Aorta (tissue), 5 donors: ENCODE measurements at places on chromosomes 1 and 21. TPM values are rescaled to one million over a fixed set of nuclear protein-coding genes. Genes with fewer than 3 reads are reported as not detected.

DNA sequence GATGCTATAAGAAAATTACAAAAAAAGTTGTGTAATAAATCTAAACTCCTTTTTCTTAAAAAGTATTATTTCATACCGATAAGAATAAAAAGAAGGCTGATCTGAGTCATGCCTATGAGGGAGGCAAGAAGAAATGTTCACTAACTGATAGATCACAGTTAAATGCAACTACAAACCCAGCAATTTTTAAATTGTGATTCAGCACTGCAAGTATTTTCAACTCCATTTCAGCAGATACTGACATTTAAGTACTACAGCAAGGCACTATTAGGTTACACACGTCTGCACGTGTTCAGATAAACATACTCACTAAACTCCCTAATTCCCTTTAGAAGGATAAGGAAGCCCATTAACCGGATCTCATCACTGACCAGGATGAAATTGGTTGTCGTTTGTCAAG is 213.3 kb upstream of the ZRANB2 start:
- no peaks in the 10 kb centered on the region for H3K36me3 ChIP-seq
- no peak overlapping the region for H3K4me3 ChIP-seq
- H3K4me1 ChIP-seq = no peaks in the 10 kb centered on the region
- no peak for DNase-seq

DNA sequence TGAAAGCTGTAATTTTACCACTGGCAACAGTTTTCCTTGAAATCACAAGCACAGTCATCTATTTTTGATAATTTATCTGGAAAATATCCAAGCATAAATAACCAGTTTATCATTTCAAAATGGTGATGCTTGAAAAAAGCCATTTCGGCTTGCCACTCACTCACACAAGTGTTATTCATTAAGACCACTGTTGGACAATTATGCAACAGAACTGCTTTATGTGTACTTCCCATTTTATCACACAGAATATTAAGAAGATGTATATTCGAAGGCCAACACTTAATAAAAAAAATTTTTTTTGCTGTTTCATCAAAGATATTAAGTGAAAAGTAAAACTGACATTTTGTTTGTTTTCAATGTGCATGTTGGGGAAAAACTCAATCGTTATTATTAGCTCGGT is 62.3 kb downstream of the EIF4G3 start:
- no peak overlapping the region for H3K4me3 ChIP-seq
- no peaks in the 10 kb centered on the region for H3K36me3 ChIP-seq
- no peak for DNase-seq
- H3K27ac ChIP-seq = no peak overlapping the region
- no peaks in the 10 kb centered on the region for H3K4me1 ChIP-seq

DNA sequence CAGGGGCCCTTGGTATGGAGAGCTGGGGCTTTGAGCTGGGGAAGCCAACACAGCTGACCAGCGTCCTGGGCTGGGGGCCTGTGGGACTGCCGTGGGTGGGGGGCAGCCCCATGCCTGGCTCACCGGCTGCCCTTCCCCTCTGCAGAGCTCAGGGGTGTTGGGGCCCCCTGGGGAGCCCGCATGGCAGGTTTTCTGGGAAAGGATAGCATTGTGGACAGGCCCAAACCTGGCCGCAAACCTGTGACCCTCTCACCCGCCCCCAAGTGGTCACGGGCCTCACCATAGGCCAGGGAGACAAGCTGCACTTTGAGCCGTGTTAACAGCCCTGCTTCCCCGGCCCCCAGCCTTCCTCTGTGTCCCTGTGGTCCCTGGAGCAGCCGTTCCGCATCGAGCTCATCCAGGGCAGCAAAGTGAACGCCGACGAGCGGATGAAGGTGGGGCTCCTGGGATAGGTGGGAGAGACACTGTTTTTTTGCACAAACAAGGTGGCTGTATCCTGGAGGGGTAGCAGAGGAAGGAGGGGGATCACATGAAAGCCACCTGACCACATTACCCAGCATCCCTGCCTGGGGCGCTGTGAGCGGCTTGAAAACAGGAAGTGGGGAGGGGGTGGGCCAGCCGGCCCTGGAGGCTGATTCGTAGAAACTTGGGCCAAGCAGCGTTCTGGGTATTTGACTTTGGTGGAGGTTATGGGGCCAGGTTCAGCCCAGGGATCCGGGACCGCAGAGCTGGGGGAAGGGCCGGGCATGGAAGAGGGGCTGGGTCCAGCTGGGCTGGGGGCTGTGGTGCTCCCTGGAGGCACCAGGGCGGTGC is 65.9 kb downstream of the PIK3CD start:
- DNase-seq = peak; percentile 88
- no peaks in the 10 kb centered on the region for H3K27me3 ChIP-seq
- H3K36me3 ChIP-seq = no peaks in the 10 kb centered on the region
- H3K4me1 ChIP-seq = no peaks in the 10 kb centered on the region
- H3K4me3 ChIP-seq = no peak overlapping the region
- no peak overlapping the region for H3K27ac ChIP-seq

- DNase-seq = no peak
- no peak overlapping the region for H3K4me3 ChIP-seq
- H3K27me3 ChIP-seq = no peaks in the 10 kb centered on the region
- no peak overlapping the region for H3K27ac ChIP-seq
- H3K4me1 ChIP-seq = no peaks in the 10 kb centered on the region
Measured at GRCh38 chr1:163768576-163768975, 446.8 kb downstream of the NUF2 start.

DNA sequence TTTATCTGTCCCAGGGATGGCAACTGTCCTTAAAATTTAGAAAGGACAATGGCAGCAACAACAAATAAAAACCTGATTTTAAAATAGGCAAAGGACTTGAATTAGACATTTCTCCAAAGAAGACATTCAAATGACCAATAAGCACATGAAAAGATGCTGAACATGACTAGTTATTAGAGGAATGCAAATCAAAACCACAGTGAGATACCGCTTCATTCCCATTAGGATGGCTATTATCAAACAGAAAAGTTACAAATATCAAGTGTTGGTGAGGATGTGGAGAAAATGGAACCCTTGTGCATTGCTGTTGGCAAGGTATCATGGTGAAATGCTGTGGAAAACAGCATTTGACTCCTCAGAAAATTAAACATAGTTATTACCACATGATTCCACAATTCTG is 120.7 kb downstream of the CRB1 start:
- H3K27ac ChIP-seq = no peak overlapping the region
- no peaks in the 10 kb centered on the region for H3K36me3 ChIP-seq
- H3K4me3 ChIP-seq = no peak overlapping the region
- no peaks in the 10 kb centered on the region for H3K4me1 ChIP-seq

DNA sequence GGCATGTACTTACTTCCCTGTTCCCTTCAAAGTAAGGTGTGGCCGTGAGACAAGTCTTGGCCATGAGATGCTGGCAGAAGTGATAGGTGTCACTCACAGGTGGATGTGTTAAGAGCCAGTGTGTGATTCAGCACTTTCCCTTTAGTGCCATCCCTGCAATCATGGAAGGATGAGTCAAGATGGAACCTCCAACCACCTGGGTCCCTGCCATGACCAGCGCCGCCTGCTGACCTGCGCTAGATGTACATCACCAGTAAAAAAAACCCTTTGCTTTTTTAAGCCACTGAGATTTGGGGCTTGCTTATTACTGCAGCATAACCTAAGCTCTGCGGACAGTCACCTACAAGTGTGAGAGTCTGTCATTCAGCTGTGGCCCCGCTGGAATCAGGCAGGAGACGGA is 71.7 kb downstream of the TOMM20 start:
- no peaks in the 10 kb centered on the region for H3K4me1 ChIP-seq
- H3K27ac ChIP-seq = no peak overlapping the region
- H3K4me3 ChIP-seq = no peak overlapping the region
- H3K27me3 ChIP-seq = no peaks in the 10 kb centered on the region

DNA sequence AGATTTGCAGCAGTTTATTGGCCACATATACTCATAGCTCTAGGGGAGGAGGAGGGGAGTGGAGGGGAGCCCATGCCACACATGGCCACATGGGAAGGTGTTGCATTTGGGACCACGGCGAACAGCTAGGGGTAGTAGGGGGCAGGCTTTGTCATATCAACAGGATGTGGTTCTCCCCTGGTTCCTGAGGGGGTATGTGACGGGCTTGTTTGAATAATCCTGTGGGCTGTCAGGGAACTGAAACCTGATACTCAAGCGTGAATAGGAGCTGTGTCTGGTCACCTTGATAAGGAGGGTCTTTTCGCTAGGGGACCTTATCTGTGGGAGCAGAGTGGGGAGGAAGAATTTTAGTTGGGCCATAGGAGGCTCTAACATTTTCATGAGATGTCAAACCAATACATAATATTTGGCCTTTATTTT is 264.7 kb downstream of the CTH start:
- no peaks in the 10 kb centered on the region for H3K27me3 ChIP-seq
- H3K4me3 ChIP-seq = no peak overlapping the region
- DNase-seq = no peak
- H3K27ac ChIP-seq = no peak overlapping the region
- no peaks in the 10 kb centered on the region for H3K4me1 ChIP-seq
- no peaks in the 10 kb centered on the region for H3K36me3 ChIP-seq

DNA sequence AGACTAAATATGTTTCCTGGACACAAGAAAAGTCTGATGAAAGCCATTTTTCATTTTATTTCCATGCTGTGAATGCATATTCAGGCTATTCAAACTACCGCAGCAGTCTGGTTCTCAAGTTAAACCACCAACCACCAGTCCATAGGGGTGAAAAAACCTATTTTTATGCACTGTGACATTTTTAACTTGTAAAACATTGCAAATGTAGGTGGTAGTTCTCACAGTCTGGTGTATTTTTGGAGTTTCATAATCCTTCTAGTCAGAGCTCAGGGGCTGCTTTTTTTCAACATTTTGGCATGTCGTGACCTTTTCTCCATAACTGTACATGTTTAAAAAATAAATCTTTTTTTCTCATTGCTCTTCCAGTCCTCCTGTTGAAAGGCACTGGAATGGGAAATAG is 907.6 kb upstream of the ADGRL2 start:
- H3K4me3 ChIP-seq = no peak overlapping the region
- no peaks in the 10 kb centered on the region for H3K36me3 ChIP-seq

- H3K27ac ChIP-seq = no peak overlapping the region
- no peaks in the 10 kb centered on the region for H3K36me3 ChIP-seq
- peaks cover 4% of the 10 kb centered on the region for H3K4me1 ChIP-seq
- H3K27me3 ChIP-seq = no peaks in the 10 kb centered on the region
- no peak for DNase-seq
- H3K4me3 ChIP-seq = no peak overlapping the region
Measured at GRCh38 chr21:26819740-26820324, 25.4 kb downstream of the ADAMTS1 start.

DNA sequence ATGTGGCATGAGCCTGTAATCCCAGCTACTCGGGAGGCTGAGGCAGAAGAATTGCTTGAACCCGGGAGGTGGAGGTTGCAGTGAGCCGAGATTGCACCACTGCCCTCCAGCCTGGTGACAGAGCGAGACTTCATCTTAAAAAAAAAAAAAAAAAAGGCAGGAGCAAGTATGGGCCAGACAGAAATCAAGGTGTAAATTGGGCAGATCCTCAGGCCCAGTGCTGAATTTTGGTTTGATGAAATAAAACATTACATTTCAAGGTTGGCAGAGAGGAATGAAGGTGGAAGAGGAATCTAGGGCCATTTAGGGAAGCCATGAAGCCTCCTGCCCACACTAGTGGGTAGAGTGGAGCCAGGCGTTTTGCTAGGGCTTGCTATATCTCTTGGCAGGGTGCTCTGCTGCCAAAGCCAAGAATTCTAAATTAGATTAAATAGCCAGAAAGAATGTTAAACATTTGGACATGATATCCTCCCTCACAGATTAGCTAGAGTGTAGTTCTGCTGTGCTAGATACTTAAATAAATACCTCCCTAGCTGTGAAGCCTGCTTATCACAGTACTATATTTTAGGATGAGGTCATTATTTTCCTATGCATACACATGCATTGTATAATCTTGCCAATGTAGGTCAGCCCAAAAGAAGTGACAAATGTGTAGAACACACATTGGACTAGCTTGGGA is 16.6 kb upstream of the LGALS8 start:
- no peak overlapping the region for H3K27ac ChIP-seq
- peaks cover 2% of the 10 kb centered on the region for H3K4me1 ChIP-seq
- H3K4me3 ChIP-seq = no peak overlapping the region
- DNase-seq = no peak
- no peaks in the 10 kb centered on the region for H3K36me3 ChIP-seq
- H3K27me3 ChIP-seq = no peaks in the 10 kb centered on the region

DNA sequence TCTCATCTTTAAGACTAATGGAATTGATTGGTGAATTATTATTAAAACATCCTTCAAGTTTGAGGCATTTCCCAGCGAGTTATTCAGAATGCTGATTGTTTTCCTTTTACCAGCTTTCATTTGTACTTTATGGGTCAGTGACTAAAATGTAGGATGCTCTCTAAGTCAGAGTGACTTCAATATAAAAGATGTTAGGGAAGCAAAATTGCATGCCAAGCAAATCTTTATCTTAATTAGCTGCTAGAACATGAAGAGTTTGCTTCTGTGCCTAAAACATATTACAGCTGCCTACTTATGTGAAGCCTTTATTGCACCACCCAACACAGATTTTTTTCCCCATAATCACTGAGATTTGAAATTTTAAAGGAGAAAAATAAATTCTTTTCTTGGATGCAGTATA is 79.8 kb upstream of the CYYR1 start:
- H3K27ac ChIP-seq = no peak overlapping the region
- H3K4me1 ChIP-seq = no peaks in the 10 kb centered on the region
- H3K4me3 ChIP-seq = no peak overlapping the region
- no peak for DNase-seq
- no peaks in the 10 kb centered on the region for H3K27me3 ChIP-seq

GRCh38 chr1:41889506-41890414 is 29.0 kb downstream of the HIVEP3 start:
- H3K27ac ChIP-seq = no peak overlapping the region
- H3K4me3 ChIP-seq = no peak overlapping the region
- no peaks in the 10 kb centered on the region for H3K4me1 ChIP-seq

Gene AIRE
- total RNA-seq = not detected

Gene WNT2B
- total RNA-seq = 5.8 TPM

Gene VAV3
- total RNA-seq = 8.8 TPM

Gene FCRL6
- 1.7 TPM for total RNA-seq

Gene SEMA4A
- total RNA-seq = 8.9 TPM

Gene IL20
- not detected for total RNA-seq

Gene MIXL1
- total RNA-seq = 0.19 TPM
